Activated effector memory CD4-positive, alpha-beta T cell treated with anti-CD3 and anti-CD28 coated beads, Interleukin-2, amount 50 U/mL, for 16 hours (primary cell): ENCODE measurements at places on chromosomes 4 and X.

GRCh38 chr4:170491981-170492380 lies 402.2 kb upstream of the AADAT start:
- DNase-seq: no peak

DNA sequence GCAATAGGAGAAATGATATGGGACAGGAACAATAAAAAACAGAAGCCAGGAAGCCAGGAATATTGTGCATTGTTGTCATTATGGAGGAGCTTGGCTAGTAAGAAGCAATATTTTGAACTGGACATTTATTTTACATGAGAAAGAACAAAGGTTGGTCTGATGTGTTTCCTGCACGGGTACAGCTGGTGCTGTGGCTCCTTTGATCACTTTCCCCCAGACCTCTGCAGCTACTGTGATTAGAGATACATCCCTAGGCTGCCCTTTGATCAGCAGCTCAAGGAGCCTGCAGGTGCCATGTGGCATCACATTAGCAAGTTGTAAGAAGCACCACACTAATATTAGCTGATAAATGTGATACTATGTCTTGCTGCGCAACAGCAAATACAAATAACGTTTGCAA lies 2.5 kb downstream of the PDGFC start:
- DNase-seq: no peak

GRCh38 chr4:159273141-159273438 lies 170.2 kb downstream of the RAPGEF2 start:
- DNase-seq: no peak

DNA sequence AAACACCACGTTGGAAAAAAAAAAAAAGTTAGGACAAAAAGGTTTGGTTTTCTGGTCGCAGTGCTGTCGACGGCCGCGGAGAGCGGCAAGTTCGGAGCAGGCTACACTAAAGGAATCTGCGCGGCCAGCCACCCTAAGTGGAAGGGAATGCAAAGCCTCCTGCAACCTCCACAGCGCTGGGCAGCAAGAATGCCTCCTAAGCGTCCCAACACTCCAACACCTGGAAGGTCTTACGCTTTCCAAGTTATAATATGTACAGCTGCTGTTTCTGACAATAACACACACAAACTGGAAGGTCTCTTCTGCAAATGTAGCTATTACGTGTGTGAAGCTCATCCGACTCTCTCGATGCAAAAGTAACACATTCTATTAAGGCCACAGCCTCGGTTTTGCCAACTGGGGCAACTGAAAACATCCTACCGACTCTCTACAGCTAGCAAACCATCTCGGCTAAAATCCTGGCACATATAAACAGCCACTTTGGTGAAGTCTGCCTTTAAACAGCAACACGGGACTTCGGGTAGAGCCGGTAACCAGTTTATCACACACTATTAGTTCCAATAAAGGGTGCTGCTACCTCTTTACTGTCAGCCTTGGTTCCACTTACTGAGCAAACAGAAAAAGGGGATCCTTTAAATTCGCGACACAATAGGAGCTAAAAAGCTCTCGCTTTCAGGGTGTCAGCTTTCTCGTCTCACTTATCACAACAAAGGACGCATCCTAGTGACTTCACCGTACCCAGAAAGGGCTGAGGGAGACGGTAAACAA lies 895 bp downstream of the SMIM14 start:
- DNase-seq: peak; percentile 71

- DNase-seq: no peak
These were observed 143.8 kb downstream of the GPAT3 start for GRCh38 chr4:83679692-83680091.

DNA sequence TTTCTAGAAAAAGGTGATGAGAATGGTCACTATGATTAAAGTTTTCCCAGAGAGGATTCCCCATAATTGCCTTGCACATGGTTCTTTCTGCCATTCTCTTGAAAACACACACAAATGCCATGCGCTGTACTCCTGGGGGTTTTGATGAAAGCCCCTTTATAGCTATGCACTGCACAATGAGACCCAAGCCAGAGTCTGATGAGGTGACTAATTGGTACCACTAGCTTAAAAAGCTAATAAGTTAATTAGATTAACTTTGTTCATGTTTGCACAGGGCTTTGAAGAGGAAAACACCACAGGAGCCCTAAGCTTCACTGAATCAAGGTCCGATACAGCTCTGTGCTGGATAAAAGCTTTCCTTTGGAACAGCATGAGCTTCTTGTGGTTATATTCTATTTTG lies 132.2 kb downstream of the NKX6-1 start:
- DNase-seq: no peak

DNA sequence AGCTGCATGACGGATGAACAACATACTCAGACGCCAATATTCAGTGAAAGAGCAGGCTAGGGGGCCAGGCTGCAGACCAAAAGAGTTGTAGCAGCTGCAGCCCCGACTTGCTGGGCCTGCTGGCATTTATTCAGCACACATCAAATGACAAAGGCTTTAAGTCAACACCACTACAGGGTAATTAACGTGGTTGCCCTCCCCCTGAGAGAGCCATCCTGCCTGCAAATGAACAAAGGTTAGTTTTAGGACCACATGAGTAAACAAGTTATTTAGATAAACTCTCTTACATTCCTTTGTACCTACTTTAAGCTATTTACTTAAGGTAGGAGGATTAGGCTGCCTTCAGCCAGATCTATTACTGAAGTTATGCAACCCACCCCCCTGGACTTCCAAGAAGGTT lies 1329.1 kb downstream of the PCDH18 start:
- DNase-seq: no peak

DNA sequence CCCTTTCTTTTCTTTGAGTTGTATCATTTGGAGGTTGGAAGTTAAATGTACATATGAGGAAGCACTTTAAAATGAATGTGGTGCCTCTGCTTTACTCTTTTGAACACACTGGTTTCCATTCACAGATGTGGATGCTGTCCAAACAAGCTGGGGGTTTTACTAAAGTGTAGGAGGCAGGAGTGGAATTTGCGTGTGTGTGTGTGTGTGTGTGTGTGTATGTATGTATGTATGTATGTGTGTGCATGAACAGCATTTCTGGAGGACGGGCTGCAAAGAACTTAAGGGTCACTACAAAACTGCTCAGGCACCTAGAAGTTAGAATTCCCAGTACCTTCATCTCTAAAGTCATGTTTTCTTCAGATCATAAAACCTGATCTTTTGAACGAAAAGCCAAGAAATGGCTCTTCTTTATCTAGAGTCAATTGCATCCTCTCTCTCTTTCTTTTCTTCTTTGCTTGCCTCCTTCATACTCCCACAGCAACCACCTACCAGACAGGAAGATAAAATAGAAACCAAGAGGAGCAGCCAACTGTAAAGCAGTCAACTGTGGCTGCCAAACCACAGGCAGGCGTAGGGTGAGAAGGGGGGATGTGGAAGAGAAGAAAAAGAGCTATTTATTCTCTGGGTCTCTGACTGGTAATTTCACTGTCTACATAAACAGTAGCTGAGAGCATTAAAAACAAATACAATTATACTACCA lies 177.0 kb upstream of the RASGEF1B start:
- DNase-seq: peak; percentile 63

- no peak for DNase-seq
These were observed 72.8 kb upstream of the MTNR1A start for GRCh38 chr4:186628058-186628711.

GRCh38 chr4:17544205-17544604 lies 29.2 kb downstream of the CLRN2 start:
- no peak for DNase-seq

- DNase-seq: no peak
These were observed 53.3 kb downstream of the CAMK2D start for GRCh38 chr4:113708250-113708649.

DNA sequence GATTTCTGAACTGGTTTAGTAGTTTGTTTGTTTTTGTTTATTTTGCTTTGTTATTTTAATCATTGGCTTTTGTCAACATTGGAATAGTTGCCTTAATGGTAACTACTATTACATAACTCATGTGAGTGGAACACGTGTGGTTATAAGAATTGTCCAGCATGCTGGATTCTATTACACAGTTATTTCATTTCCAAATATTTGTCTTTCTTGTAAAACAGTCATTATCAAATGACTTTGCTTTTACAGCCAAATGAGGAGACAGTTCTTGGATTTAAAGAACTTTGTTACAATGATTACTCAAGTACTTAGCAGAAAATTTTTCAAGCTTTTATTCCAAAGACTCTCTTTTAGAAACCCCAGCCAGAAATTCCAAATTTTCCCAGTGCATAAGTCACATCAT lies 516.1 kb upstream of the MAGEB2 start:
- no peak for DNase-seq

DNA sequence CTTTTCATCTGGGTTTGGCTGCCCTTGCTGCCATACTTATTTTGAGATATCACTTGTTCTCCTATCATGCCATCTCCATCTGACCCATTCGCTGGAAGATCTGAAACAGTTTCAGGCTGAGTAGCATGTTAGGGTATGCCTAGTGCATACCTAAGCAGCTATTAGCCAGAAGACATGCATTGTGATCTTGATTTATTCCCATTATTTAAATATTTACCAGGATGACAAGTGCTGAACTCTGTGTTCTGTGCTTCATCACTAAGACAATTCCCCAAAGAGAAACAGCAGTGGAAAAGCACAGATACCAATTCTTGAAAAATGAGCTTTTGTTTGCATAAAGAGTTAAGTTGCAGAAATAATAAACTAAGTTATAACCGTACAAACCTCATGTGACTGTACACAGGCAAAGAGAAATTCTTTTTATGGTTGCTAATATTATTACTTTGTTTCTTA lies 271.0 kb upstream of the ARSJ start:
- DNase-seq: no peak

DNA sequence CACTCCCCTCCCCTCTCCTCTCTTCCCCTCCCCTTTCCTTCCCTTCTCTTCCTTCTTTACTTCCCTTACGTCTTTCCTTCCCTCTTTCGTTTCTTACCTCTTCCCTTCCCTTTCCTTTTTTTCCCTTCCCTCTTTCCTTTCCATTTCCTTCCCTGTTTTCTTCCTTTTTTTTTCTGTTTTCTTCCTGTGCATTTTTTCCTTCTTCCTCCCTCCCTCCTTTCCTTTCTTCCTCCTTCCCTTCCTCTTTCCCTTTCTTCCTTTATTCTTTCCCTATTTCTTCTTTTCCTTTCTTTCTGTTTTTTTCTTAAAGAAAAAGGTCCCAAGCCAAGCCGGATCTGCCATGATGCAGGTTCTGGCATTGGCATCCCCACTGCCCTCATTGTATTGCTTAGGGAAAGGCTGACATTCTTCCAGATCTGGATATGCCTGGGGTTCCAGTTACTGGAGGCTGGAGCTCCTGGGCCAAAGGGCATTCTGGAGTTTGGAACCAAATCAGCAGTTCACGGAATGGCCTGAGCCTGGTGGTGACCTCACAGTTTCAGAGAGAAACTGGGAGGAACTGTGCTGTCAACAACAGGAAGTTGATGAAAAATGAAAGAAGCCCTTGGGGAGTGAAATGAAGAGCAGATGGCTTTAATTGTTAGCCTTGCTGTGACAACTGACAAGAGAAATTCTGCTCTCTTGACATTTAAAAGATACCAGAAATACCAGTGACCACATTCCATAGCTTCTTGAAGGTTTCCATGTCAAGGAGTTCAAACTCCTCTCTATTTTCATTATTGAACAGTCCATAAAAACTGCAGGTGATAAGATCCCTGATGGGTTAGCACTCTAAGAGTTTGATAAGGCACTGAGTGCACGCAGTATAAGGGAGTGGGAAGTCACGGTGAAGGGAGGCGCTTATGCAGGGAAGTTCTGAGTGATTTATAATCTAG lies 622.1 kb downstream of the SPRY1 start:
- no peak for DNase-seq

- no peak for DNase-seq
These were observed 374.1 kb downstream of the FBXW7 start for GRCh38 chr4:152161676-152162330.

DNA sequence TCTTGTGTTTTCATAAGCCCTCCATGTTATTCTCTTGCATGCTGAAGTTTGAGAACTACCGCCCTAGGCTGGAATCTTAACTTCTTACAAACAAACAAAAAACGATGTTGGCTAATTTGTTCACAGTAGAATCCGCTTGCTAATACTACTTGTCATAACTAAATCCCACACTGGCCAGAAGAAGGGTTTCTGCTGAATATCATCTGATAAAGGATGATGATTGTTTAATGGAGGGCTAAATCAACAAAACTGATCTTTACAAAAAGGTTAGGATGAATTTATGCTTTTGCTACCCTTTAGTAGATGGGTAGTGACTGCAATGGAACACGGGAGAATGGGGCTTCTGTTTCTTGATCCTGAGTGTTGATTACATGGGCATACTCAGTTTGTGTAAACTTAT lies 42.3 kb downstream of the SPATA4 start:
- no peak for DNase-seq

- no peak for DNase-seq
These were observed 1303.4 kb downstream of the TECRL start for GRCh38 chr4:63105839-63106238.

DNA sequence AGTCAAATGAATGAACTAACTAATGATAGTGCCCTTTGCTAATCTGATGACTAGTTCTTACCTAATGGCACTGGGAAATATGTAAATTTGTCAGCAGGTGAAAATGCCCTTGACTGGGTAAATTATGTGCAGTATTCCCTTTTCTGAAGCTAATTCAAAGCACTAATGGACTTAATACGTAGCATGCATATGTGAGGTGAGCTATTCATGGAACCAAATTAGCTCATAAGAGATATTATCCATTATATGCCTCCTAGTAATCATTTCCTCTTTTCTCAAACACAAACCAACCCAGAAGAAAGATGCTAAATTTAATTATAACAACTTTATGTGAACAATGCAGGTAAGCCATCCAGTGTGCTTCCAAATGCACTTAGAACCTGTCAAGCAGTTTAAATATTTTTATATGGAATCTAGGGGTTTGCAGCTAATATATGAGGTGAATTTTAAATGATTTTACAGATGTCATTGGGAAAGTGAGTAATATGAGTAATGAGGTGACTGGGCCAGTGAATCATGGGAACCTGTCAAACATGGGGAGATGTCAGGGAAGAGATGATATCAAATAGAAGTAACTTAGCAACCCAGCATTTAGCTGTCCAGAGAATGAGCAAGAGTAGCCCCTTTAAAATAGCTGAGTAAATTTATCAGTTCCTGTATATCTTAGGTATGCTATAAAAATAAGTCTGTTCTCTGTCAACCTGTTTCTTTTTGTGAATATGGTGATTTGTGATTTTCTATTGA lies 315.0 kb downstream of the AFF2 start:
- DNase-seq: no peak

- DNase-seq: no peak
These were observed 235.4 kb downstream of the HNRNPD start for GRCh38 chr4:82138374-82138773.

DNA sequence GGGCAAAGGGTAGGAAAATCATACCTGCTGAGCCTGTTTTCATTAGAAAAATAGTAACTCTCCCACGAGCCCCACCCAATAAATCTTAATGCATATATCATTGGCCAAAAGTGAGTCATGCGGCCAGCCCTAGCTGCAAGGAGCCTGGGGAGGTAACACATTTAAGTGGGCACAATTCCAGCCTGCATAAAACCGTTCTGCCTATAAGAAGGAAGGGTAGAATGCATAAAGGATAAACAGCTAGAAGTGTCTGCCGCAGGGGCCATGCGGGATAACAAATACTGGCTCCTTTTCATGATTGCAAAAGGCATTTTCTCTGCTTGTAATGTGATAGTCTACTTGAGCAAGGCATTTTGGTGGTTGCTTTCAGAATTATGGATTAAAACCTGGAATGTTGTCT lies 37.1 kb downstream of the EFHC2 start:
- DNase-seq: no peak
